ENCODE measurements at places on chromosomes 11 and 22. TPM values are rescaled to one million over a fixed set of nuclear protein-coding genes. Genes with fewer than 3 reads are reported as not detected.

Gene MUC5B
- total RNA-seq = 0.07 TPM

Gene DDX25
- total RNA-seq = 0.80 TPM

Gene PLAAT3
- total RNA-seq = 32.4 TPM

DNA sequence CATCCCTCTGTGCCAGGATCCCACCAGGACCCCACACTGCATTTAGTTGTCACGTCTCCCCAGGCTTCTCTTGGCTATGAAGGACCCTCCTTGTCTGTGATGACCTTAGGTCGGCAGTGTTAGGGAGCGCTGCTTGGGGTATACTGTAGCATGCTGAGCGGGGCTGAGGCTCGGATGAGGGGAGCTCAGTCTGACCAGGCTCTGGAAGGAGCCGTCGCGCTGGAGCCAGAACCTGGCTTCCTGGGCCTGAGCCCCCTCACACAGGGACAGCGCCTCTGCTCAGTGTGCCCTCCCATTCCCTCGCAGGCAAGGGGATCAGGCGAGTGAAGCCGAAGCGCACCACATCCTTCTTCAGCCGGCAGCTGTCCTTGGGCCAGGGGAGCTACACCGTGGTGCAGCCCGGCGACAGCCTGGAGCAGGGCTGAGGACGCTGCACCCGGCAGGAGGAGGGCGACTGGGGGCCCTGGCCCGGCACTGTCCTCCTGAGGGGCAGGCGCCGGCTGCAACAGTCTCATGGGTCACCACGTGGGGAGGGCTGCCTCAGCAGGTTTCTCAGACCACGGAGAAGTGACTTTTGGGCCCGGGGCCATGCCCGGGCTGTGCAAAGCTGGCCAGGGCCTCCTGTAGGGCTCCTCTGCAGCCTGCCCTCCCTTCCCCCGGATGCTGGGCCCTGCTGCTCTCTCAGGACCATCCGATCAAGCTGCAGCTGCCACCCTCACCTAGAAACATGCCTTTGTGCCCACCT, 11.5 kb upstream of the NEAT1 start:
- no peak for DNase-seq

DNA sequence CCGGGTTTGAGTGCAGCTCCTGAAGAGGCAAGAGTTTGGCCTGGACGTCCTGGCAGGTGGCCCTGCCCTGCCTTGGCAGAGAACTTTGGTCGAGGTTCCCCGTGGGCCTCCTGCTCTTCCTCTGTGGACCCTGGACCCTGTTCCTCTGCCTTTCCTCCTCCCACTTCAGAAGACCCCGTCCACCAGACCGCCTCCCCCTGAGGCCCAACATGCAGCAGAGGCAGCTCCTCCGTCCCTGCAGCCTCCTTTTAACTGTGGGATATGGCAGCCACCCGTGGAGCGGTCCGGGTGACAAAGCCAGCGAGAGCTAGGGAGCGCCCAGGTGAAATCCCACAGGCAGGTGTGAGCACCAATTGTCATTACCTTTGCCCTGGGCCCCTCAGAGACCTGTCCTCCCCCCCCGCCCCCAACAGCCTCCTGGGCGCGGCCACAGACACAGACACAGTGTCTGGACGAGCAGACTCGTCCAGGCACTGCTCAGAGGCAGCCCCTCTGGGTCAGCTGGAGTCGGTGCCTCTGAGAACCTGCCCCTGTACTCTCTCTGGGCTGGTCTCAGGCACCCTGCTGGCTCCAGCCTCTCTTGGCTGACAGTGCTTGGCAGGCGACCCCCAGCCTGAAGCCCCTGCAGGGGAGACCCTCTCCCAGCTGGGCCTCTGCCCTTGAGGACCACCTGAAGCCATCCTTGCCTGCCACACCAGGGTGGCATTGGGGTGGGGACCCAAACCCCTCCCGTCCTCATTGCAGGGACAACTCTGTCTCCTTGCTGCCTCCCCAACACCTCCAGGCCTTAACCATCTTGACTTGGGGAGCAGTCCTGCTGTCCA, 4.1 kb upstream of the PTDSS2 start:
- DNase-seq = peak; percentile 69

- no peak for DNase-seq
These were observed 205.9 kb downstream of the CTTN start for GRCh38 chr11:70604221-70604620.

- DNase-seq = peak; percentile 28
These were observed 21.9 kb downstream of the SUN2 start for GRCh38 chr22:38733724-38734381.

DNA sequence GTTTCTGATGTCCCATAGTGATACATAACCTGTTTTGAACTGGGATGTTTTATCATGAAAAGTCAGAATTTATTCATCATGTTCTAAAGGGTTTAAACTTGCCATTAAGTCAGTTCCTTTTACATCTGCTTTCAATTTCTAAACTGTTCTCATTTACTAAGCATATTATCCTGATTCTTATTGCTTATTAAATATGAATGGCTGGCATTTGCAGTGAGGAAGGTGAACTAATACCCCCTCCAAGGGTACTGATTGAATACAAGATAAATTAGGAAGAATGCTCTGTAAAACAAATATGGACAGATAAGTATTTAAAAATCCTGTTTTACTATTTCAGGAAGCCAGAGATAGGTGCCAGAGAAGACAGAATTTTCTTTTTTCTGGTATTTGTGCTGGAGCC, 70.8 kb upstream of the HORMAD2 start:
- DNase-seq = no peak

DNA sequence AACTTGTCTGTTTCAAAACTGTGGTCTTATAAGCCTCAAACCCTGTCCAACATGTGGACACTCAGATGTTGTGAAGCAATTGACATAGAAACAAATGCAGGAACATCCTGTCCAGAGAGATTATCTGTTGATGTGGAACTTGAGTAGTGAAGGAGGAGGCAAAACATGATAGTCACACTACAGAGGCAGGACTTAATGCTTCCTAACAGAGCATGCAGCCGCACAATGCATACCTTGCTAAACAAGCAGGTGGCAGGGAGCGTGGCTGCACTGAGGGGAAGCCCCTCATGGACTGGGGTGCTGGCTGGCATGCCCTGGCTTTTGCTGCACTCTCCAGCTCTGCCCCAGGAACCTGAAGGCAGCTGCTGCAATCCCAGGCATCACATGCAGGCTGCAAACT, 5.3 kb downstream of the C22orf39 start:
- no peak for DNase-seq

DNA sequence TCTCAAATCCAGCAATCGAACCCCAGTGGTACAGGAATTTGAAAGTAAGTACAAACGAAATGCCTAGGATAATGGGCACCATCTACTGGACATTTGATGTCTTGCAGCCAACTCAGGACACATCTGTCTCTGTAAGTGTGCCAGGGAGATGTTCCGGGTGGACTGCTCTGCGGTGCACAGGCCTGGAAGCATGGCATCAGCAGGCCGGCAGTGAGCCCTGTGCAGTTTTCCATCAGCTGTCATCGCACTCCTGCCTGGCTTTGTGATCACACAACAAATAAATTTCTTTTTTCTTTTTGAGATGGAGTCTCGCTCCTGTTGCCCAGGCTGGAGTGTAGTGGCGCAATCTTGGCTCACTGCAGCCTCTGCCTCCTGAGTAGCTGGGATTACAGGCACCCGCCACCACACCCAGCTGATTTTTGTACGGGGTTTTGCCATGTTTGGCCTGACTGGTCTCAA, 71.0 kb downstream of the JAM3 start:
- peak; percentile 74 for DNase-seq

- DNase-seq = no peak
These were observed 105.1 kb upstream of the CRYBB3 start for GRCh38 chr22:25094579-25094978.

DNA sequence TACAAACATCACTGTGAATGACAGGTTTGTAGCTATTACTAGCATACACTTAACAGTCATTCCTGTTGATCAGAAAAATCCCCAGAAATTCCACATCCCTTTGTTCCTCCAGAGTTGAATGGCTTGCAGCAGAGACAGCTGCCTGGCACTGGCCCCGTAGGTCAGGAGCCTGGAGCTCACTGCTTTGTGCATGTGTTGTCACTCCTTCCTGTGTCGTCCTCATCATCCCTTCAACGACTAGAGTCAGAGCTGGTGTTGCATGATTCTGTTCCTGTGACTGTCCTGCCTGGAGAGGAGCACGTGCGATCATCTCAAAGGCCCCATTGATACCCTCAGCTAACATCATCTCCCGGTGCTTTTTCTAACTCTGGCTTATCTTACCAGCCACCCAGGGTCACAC, 58.3 kb downstream of the LDLRAD3 start:
- no peak for DNase-seq

GRCh38 chr11:36367806-36368680, 72.0 kb downstream of the PRR5L start:
- DNase-seq = no peak

GRCh38 chr11:78575478-78575877, 814 bp upstream of the NARS2 start:
- peak; percentile 9 for DNase-seq

DNA sequence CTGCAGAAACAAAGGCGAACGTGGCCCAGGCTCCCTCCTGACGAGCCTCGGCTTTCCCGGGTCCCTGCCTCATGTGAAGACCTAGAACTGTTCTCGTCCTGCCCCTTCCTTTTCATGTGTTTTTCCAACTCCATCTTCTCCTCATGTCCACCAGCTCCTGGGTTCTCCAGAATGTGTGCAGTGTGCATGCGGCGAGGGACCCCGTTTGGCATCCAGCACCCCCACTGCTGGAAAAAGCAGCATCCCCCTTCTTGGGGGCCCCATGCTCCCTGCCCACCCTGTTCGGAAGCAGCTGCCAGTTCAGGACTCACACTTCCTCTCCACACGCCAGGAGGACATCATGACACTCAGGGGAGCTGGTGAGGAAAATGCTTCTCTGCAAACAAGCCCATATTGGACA, 313.5 kb downstream of the BRD1 start:
- DNase-seq = no peak
